ENCODE measurements at places on chromosomes 13 and 19. TPM values are rescaled to one million over a fixed set of nuclear protein-coding genes. Genes with fewer than 3 reads are reported as not detected.

NUDT15 gene
- total RNA-seq: 5.1 TPM

COMP gene
- not detected for total RNA-seq

ZNF320 gene
- 9.4 TPM for total RNA-seq

IQCN gene
- total RNA-seq: 12.3 TPM

IGFL3 gene
- not detected for total RNA-seq

PRR22 gene
- 5.7 TPM for total RNA-seq

FAM83E gene
- total RNA-seq: 2.3 TPM

GRIN2D gene
- total RNA-seq: 0.16 TPM

HCST gene
- 67.9 TPM for total RNA-seq

TTC9B gene
- not detected for total RNA-seq

PEAK3 gene
- total RNA-seq: 0.30 TPM

FAM124A gene
- 0.09 TPM for total RNA-seq

SIGLECL1 gene
- not detected for total RNA-seq

Measured in T-cell (primary cell).